Esophagus muscularis mucosa (tissue), 4 donors: ENCODE measurements at places on chromosomes 12 and 14.

DNA sequence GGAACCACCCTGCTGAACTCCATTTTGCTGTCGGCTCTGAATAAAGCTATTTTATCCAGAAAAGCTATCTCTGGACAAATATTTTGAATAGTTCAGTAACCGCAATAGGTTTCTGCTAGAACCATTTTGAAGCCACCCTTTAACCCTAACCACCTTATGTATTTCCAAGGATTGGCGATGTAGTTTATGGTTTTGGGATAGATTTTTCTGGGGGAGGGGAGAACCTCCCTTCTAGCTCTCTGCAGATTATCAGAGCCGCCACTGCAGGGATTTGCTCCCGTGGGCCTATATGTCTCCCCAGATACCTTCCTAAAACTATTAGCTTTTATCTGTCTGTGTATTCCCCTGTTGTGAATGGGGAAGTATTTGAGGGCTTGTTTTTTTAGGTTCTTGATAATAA is 1.8 kb upstream of the TUBA1B start:
- no peak for DNase-seq

DNA sequence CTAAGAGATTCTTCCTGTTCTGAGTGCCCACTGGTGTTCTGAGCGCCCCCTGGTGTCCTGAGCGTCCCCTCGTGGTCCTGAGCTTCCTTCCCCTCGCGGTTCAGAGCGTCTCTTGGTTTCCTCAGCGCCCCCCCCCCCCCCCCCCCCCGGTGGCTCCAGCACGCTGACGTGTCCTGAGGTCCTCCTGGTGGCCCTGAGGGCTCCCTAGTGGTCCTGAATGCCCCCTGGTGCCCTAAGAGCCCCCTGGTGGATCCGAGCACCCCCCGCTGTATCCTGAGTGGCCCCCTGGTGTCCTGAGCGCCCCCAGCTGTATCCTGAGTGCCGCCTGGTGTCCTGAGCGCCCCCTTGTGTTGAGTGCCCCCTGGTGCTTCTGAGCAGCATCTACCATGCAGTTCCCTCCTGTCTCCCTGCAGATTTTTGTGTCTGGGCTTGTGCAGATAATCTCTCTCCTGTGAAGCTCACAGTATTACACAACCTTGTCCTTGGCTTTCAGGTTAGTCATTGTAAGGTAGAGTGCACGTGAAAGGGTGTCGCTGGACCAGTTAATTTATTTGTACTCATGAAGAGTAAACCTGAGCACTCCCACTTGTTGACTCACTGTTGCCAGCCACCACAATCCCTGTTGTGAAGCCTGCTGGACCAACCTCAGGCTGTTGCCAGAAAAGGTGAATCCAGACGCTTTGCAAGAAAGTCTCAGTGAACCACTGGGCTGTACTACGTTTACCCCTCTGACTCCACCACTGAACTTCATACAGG is 1168.4 kb downstream of the TMEM121 start:
- no peak for DNase-seq

- no peak for DNase-seq
Observed at GRCh38 chr14:51879170-51879569, 18.8 kb downstream of the GNG2 start.

DNA sequence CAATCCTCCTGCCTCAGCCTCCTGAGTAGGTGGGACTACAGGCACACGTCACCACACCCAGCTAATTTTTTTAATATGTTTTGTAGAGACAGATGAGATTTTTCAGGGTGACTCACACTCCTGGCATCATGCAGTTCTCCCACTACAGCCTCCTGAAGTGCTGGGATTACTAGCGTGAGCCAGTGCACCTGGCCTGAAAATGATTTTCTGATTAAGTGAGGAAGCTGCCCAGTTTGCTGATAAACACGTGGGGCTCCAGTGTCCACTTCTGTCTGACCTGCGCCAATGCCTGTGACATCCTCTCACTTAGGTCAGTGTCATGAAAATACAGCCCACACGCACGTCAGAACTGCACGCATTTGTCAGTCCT is 37.0 kb upstream of the SFSWAP start:
- no peak for DNase-seq

DNA sequence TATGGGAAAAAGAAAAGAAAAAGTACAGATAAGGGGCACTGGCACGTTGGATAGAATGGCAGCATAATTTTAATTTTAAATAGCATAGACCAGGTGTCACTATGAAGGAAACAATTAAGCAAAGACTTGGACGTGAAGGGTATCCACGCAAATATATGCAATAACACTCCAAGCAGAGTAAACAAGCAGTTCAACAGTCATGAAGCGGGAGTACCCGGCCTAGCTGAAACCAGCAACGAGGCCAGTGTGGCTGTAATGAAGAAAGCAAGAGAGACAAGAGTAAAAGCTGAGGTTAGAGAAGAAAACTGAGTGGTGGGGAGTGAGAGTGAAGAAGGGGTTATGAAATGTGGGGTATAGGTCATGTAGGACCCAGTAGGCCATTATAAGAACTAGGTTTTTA is 85.4 kb downstream of the BCL2L14 start:
- no peak for DNase-seq

DNA sequence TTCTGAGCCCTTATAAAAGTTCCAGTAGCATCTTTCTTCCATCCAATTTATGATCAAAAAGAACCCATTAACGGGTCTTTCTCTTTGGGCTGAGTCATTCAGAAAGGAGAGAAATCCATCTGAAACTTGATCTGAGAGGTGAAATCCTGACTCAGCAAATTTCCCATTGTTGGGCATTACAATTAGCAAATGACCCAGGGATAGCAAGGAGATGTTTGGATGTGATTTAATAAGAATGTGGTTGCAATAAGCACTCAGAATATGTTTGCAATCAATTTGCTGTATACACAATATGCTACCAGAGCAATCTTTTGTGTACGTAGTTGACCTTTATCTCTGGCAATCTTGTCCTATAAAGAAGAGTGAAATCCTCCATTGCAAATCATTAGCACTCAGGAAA is 122.7 kb downstream of the CCDC60 start:
- DNase-seq = no peak

- DNase-seq = no peak
Observed at GRCh38 chr12:112851024-112851777, 55.6 kb upstream of the OAS1 start.
